ENCODE measurements at places on chromosomes 6 and 20.

GRCh38 chr6:124719913-124720312 is 242.3 kb upstream of the RNF217 start:
- DNase-seq = no peak

DNA sequence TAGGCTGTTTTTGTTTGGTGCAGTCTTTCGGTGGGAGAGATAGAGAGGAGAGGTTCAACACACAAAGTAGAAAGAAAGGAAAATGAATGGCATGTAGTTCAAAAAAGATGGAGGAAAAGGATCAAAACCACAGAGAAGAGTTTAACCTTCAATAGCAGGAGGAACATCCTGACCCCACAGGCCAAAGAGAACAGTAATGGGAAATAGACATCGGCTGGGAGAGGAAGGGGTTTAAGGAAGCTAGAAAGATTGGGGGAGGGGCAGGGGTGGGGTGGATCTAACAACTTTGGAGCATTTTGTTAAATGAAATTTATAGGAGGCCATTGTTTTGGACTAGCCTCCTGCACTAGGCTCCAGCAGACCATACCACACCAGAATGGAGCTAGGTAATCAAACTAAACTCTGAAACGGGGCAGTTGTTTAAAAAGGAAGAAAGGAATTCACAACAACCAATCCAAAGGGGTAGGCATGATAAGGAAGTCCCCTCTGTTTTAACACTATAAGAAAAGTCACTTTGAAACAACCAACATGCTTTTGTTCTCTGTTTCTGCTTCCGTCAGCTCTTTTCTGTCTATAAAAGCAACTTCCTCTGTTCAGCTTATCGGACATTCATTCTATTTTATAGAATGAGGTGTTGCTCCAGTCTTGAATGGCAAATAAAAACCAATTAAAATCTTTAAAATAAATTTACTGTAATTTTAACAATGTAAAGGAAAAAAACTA is 82.6 kb downstream of the EPB41L2 start:
- DNase-seq = peak; percentile 87

GRCh38 chr20:62382306-62383198 is 4.4 kb upstream of the RPS21 start:
- DNase-seq = peak; percentile 84

DNA sequence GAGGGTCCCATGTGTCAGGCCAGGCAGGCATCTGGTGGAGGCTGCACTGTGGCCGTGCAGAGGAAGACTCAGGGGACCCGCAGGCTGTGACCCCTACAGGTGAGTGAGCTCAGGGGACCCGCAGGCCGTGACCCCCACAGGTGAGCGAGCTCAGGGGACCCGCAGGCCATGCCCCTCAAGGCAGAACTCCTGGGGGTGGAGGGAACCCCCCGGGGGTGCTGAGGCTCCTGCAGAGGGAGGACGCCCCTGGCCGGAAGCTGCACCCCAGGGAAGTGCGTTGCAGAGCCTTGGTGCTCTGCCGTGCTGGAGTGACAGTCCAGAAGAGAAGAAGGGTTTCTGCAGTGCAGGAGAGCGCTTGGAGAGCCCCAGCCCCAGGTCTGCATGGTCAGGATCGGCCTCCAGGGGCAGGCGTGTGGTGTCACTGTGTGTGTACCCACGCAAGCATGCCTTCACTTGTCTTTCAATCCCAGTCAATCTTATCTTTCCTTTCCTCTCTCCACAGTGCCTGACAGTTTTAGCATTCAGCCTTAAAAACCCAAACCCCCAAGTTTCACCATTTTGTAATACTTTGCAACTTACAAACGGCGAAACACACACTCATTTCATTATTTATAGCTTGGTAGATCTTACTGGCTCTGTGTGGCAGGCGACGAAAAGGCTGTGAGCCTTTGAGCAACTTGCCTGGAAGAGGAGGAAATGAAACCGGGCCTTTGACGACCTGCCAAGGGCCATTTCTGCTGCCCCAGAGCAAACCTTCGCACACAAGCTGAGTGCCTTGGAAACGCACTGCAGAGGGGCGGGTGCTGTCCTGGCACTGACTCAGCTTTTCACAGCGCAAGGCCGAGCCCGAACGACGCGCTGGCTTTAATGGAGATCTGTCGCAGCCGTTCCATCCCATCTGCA is 101.4 kb upstream of the AGPAT4 start:
- peak; percentile 19 for DNase-seq

DNA sequence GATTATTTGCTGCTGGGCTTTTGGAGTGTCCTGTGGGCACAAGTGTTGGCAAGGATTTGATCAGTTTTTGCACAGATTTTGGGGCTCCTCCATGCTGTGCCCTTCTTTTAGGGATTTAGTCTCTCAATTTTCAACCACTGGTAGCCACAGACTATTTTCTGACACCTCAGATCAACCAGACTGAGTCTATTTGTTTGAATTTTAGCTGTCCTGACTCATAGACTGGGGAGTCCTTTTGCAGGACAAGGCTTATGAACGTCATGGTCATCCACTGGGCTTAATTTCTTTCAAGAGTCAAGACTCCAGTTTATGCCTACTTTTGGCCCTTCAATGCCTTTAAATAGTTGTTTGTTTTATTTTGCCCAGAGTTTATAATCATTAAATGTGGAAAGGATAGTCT is 59.3 kb downstream of the BCKDHB start:
- DNase-seq = no peak

DNA sequence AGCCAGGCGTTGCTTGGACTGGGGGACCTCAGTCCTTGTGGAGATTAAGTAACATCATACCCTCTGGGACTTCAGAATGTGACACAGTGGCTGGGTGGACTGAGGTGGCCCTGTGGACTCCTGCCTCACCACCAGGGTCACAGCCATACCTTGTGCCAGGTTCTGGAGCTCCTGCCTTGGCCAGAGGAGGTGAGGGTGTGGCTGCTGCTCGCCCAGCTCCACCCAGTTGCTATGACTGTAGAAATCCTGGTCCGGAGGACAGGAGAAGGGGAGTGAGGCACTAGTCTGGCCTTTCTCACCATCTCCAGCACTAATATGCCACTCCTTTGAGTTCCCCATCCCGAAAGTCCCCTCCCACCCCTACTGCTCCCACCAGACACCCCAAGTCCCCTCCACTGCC is 1.9 kb downstream of the VWA7 start:
- DNase-seq = no peak

- no peak for DNase-seq
Measured at GRCh38 chr6:48552905-48553304, 441.9 kb upstream of the PTCHD4 start.

DNA sequence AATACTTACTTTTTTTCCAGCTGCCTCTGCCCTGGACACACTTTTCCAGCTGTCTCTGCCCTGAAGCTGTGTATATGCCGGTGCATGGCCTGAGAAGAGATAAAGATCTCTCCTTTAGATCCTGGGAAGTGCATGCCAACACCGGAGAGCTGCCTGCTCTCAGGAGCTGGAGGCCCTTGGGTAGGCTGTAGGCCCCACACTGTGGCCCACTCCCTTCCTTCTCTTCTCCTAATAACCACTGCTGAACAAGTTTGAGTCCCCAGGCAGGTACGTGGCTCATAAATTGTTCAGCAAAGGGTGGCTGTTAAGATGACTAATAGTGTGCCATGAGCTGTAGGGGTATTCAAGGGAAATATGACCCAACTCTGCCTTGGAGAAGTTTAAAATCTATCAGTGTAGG is 102.5 kb downstream of the CD24 start:
- DNase-seq = no peak

DNA sequence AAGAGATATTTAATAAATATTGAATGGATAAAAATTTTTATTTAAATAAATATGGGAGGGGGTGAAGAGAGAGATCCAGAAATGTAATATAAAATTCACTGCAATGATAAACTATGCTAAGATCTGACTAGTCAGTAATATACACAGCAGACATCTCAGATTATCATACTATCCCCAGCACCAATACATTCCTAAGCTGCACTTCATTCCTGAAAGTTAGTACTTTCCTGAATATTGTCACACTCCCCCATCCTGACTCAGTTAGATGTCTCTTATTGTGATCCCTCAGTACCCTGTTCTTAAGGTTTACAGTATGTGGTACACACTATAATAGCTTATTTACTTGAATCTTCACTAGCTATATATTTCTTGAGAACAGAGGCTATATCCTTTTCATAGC is 88.3 kb upstream of the KCNQ5 start:
- DNase-seq = no peak

GRCh38 chr20:46735436-46735835 is 26.0 kb downstream of the SLC2A10 start:
- DNase-seq = no peak

GRCh38 chr6:20202699-20203302 is 9.5 kb downstream of the MBOAT1 start:
- peak; percentile 49 for DNase-seq

DNA sequence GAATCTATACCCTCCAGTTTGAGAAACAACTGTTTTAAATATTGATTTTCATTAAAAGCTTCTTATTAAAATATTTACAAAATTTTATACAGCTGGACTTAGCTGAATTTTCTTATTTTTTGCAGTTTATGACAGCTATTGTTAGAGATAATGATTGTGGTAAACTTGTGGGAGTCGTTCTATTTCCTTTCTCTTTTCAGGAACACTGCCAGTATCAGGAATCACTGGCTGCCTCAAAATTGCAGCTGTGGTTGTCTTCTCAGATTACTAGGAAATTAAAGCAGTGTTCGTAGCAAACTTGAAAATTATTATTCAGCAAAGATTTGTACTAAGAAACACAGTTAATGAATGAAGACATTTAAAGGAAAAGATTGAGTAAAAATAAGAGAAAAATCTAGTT is 311.0 kb downstream of the CENPW start:
- peak; percentile 32 for DNase-seq

GRCh38 chr6:47599512-47599911 is 98.9 kb upstream of the ADGRF4 start:
- no peak for DNase-seq

DNA sequence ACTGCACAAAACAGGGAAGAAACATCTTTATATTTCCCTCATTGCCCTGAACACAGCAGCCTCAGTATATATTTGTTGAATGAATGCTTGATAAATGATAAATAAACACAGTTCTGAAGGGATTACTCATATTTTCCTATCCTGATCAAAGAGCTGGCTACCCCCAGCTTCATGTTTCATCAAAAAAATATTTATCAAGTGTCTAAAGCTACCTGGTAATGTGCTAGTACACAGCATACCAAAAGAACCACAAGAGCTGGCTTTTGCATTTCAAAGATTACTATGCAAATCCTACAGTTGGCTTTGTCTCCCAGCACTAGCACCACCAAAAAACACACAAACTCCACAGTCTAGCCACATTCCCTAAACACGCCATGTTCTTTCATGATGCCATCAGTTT is 130.0 kb downstream of the BTBD9 start:
- DNase-seq = no peak
